Stimulated activated naive CD8-positive, alpha-beta T cell treated with anti-CD3 and anti-CD28 coated beads, Interleukin-15, amount 100 ng/mL, for 72 hours (primary cell): ENCODE measurements at places on chromosomes 12 and 14.
A peak's percentile ranks its signal among the peaks of the same experiment; 100 is the strongest.

DNA sequence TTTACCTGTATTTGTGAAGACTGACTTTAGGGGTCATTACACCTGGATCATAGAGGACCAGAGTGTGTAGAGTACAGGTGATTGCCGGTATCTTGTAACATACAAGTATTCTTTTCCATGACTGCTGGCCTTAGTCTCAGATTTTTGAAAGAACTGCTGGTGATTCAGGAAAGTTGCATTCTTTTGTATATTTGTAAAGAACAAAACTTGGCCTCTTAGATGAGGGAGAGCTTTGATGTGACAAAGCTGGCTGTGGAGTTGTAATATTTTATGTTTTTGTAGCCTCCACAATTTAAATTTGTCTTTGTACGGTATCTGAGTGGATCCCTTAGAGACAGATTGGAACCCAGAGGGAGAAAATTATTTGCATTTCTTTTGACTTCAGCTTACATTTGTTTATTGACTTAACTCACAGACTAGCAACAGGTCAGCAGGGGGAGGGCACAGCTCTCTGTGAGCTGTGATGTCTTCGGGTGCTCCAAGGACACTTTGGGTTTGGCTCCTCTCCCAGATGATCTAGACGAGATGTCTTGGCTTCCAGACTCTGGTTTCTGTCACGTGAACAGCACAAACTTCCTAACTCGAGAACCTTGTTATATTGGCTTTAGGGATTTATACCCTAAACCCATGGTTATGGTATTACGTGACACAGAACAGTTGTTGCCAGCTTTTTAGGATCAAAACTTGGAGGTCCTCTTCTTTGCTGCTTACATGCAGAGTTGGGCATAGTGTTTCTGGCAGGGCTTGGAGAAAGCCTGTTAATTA is 65.9 kb downstream of the DAAM1 start:
- DNase-seq, result no peak

DNA sequence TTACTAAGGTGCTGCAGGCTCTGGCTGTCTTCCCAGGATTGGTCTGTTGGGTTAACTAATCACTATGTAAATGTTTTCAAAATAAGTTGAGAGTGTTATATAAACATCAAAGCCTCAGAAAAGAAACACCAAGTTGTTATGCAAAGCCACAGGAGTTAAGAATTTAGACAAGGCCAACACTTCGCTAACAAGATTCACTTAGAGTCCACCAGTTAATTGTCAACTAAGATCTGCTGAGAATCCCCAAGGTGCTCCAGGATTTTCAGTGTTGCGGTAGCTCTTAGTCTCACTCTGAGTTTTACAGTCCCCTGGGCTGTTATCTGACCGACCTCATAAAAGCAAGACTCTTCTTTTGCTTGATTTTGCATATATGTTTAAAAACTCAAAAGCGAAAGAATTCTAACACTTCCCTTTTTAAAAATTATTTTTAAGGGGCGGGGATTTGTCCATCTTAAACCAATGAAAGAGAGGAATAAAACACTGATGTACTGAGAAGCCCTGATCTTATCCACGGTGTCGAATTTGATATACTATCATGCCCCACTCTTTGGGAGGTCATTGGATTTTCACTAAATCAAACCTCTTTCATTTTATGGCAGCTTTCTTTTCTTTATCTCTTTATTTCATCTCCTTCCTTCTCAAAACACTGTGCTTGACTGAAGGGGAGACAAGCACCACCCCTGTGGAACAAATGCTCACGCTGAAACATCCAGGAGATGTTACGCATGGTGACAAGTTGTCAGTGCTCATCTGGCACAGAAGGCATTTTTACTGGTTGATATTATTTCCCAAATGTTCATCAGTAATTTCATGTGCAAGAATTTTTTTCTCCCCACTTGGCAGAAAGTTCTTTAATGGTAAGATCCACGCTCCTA is 7.0 kb downstream of the NIN start:
- DNase-seq, result no peak

- no peak for DNase-seq
Observed at GRCh38 chr14:74571901-74572725, 39.9 kb downstream of the LTBP2 start.

- DNase-seq, result no peak
Observed at GRCh38 chr12:101653030-101653429, 44.4 kb upstream of the CHPT1 start.

DNA sequence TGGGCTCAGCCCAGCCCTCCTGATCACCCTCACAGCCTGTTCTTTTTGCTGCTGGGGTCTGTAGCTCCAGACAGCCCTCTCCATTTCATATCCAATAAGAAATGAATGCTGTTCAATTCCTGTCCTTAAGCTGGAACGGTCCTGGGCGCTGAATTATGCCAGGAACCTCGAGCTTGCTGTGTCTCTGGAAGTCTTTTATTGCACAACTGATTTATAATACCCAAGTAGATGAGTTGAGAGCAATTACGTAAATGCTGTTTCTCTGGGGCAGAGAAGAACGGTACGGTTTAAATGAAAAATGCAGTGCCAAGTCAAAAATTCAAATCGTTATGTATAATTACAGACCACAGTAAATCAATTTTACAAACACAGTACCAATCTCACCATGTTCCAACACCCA is 161.0 kb downstream of the SAMD4A start:
- DNase-seq, result no peak

DNA sequence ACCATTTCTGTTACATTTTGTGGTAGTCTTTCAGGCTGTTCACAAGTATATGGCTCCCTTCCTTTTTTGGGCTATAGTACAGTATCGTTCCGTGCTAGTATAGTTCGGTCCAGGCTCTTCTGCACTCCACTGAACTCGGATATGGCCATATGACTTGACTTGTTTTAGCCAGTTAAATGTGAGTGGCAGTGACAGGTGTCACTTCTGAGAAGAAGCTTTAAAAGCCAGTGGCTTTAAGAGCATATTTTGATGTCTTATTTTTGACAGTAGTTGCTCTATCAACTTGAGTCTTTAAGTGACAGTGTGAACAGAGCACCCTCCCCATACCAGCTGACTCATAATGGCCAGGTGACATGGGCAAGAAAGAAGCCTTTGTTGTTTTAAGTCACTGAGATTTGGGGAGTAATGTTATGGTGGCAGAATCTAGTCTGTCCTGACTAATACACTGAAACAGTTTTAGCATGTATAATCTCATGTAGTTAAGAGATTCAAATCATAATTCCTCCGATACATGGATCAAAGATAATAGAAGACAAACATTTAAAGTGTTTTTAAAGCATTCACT is 64.6 kb downstream of the ANO4 start:
- no peak for DNase-seq

- DNase-seq, result no peak
Observed at GRCh38 chr14:99380991-99381687, 99.5 kb downstream of the SETD3 start.

- no peak for DNase-seq
Observed at GRCh38 chr12:79327465-79327864, 363.3 kb downstream of the PAWR start.

DNA sequence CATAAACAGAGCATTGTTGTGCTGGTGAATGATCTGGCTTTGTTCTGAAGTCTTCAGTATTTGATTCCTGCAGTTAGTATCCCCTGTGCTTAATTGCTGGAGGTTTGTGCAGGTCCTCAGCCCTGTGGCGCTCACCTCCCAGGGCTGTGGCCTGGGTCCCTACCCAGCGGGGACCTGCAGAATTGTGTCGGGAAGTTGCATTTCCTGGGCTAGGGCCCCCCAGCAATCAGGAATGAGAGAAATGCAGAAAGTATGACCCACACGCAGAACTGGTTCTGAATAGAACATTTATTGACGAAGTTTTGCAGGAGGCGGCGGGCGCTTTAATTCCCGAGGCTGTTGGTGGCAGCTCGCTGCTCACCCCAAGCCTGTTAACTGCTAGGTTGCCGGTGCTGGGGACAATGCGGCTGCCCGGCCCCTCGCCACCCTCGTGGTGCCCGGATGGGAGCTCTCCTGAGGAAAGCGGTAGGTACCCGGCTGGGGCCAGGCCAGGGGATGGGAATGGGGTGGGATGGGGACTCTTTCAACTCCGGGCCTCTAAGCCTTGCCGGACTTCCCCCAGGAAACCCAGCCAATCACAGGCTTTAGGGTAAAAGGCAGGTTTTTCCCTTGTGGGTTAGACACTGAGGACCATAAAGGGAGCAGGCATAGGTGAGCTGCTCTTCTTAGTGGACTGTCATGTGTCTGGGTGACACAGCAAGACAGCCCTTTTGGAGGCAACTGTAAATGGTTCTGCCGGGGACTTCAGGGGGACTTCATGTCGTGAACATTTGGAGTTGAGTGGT is 11.6 kb downstream of the PLEKHG3 start:
- no peak for DNase-seq

DNA sequence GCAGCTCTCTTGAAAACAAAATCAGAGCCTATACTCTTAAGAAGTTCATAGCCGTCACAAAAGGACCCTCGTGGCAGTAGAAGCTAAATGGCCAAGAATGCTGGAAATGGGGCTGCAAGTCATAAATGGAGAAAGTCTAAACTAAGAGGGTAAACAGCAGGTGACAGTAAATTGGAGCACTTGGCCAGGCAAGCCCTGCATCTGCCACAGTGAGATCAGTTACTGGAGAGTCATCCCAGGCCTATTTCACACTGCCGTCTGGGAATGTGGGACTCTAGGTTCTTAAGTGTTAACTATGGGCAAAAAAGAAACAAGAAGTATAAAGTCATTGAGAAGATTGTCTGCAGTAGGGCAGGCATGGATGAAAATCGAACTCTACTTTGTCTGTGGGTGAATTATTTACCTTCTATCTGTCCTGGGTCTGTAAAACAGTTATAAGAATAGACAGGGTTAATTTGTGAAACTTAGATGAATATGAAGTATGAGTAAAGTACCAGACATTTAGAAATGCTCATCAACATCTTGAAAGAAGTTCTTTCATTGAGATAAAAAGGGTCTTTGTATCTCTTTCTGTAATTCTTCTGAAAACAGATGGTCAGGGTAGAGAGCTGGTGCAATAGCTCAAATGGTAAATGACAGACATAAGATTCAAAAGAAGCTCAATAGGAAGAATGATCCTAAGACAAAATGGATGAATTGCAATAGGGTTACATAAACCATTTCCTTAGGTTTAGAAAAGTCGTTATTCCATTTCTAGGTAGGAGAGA is 792.5 kb downstream of the DIO2 start:
- no peak for DNase-seq

DNA sequence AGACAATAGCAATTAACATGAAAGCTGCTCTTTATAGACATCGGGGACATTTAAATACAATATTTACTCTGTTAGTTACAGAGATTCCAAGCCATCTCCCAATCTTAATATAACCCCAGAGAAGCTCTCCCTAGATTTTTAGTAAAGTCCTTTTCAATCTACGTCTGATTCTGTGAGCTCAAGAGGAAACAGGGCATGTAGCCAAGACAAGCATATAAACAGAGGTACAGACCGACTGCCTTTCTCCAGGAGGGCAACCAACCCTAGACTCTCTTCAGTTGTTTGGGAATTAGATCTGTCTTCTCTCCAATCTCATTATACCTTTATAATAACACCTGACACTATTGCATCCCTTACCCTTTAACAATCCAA is 57.4 kb downstream of the TMTC1 start:
- no peak for DNase-seq

GRCh38 chr12:40158592-40159111 is 52.8 kb upstream of the SLC2A13 start:
- DNase-seq, result no peak

DNA sequence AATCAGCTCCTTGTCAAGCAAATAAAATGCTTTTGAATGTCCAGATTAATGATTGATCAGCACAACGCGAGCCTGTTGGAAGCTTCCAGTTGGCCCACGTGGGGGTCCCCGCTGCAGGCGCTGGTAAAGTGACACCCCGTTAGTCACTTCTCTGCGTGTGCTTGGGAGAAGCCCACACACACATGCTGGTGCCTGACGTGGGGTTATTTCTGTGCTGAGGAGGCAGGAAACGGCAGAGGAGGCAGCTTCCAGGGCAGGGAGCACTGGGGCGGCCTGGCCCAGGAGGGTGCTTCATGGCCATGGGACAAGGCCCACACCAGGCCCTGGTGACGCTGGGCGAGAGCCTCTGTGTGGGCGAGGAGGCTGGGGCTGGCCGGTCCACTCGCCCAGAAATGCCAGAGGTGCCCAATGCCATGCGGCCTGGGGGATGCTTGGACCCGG is 101.5 kb downstream of the KIF26A start:
- no peak for DNase-seq

DNA sequence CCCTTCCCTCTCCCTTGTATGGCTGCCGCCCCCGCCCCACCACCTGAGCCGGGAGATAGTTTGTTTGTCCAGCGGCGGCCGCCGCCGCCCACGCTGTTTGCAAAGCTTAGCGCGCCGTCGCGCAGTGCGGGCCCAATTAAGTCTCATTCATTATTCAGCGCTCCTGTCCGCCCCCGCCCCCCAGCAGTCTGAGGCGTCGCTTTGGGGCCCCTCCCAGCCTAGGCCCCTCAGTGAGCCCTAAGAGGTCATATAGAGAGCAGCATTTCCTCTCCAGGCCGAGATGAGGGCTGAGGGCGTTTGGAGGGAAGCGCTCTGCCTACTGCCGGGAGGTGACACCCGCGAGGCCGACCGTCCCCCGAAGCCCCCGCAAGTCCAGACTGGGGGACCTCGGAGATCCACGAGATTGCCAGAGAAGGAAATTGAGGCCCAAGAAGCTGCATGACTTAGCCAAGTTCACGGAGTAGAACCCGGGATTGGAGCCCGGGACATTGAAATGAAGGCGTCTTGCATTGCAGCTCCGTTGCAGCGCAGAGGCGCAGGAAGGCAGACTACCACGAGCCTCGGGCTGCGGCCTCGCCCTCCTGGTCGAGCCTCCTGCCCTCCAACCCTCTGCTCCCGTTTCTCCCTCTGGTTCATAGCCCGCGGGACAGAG is at the start of gene DNAJC22:
TSS of gene DNAJC22 (plus strand) at position 230 of the 652 bp plus-strand sequence. CDS start 1,985 bp downstream, outside the sequence.
- DNase-seq, result peak; percentile 47

- DNase-seq, result no peak
Observed at GRCh38 chr14:69693145-69693544, 73.8 kb upstream of the SRSF5 start.

DNA sequence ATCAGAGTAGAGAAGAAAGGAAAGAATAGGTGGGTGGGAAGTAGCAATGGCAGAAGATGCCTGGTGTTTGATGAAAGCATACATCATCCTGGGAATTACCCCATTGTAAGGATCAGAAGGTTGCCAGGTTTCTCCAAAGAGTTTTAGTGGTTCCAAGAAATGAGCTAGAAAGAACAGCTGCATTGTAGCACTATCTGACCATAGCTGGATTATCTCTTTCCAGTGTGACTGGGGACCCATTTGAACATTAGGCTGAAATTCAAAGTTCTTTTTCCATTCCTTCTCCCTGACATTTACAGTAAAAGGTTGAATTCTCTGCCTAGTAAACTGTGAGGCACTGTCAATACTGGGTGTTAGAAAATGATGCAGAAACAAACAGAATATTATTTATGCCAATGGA is 244.4 kb downstream of the GALC start:
- DNase-seq, result no peak

- no peak for DNase-seq
Observed at GRCh38 chr14:77364146-77364545, 12.7 kb downstream of the TMED8 start.

DNA sequence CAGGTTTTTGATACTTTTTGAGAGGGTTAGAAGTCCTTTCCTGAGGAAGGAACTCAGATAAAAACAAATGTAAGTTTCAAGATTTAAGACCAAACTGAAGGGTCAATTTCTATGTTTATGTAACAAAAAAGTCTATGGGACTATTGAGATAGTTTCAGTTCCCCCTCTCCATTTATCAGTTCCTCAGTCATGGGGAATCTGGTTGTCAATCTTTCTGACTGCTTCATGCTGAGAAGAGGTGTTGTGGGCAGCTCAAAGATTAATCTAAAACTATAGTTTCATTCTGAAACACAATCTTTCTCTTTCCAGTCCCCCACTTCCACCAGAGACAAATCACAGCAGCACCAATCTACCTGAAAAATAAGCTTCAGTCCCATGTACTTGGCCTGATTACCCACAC is 93.7 kb downstream of the KCNMB4 start:
- no peak for DNase-seq
